ENCODE measurements at places on chromosomes 3 and 15. TPM values are rescaled to one million over a fixed set of nuclear protein-coding genes. Genes with fewer than 3 reads are reported as not detected.

DNA sequence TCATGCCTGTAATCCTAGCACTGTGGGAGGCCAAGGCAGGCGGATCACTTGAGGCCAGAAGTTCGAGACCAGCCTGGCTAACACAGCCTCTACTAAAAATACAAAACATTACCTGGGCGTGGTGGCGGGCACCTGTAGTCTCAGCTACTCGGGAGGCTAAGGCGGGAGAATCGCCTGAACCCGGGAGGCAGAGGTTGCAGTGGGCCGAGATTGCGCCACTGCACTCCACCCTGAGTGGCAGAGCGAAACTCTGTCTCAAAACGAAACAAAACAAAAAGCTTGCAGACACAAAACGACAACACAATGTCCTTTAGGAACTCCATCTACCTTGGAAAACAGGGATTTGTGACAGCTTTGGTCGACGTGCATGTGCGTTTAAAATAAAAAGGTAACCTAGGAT is 716 bp upstream of the KLHL24 start:
- no peak for DNase-seq

DNA sequence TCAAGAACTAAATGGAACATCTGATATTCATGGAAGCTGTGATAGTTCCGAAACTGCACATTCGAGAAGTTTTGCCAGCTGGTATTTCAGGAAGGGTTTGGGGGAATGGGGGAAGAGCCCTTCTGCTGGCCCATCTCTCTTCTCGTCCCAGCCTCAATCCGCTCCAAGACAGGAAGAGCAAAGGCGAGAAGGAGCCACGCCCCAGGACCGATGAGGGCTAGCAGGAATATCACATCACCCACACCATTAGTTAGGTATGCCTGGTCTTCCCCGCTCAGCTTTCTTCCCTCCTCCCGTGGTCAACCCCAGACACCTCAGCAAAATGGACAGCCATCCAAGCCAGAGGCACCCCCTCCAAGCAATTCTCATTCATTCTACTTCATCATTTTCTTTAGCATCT is 14.9 kb upstream of the PCSK6 start:
- DNase-seq = no peak

The LRRC31 gene
- not detected for total RNA-seq

DNA sequence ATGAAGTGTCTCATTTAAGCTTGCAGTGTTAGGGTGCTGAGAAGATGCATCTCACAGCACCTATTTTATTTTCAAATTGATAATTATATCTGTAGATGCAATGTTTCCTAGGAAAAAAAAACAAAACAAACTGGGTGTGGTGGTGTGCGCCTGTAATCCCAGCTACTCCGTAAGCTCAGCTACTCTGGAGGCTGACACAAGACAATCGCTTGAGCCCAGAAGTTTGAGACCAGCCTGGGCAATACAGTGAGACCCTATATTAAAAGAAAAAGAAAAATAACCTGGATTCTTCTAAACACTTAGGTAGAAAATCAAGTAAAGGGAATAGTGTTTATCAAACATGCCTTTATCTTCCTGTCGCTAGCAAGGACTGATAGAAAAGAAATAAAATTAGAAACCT is 1.9 kb downstream of the MINDY2 start:
- no peak for DNase-seq

Data from thoracic aorta (tissue), 2 donors.